Myocyte (in vitro differentiated cells): ENCODE measurements at places on chromosomes 16 and 17. TPM values are rescaled to one million over a fixed set of nuclear protein-coding genes. Genes with fewer than 3 reads are reported as not detected.

The MRPL38 gene
- 38.2 and 43.4 TPM in 2 replicates for total RNA-seq

The GRIN2A gene
- total RNA-seq: not detected in 2 replicates

The CX3CL1 gene
- total RNA-seq: not detected in 2 replicates

The BEAN1 gene
- total RNA-seq: 15.3 and 19.1 TPM in 2 replicates

The CAMTA2 gene
- 13.7 and 23.8 TPM in 2 replicates for total RNA-seq

The GP2 gene
- total RNA-seq: not detected in 2 replicates

The TM4SF5 gene
- total RNA-seq: not detected in 2 replicates

The CIBAR2 gene
- total RNA-seq: not detected in 2 replicates
